ENCODE measurements at places on chromosomes 11 and 22. TPM values are rescaled to one million over a fixed set of nuclear protein-coding genes. Genes with fewer than 3 reads are reported as not detected.

IPO7 gene
- total RNA-seq, result 107 TPM

ART1 gene
- total RNA-seq, result 2.1 TPM

MMP12 gene
- total RNA-seq, result not detected

PTDSS2 gene
- 21.4 TPM for total RNA-seq

SIDT2 gene
- total RNA-seq, result 16.2 TPM

PHETA2 gene
- total RNA-seq, result 19.8 TPM

Measured in skeletal muscle tissue (tissue), 5 donors.